ENCODE measurements at places on chromosomes 5 and 9. TPM values are rescaled to one million over a fixed set of nuclear protein-coding genes. Genes with fewer than 3 reads are reported as not detected.

DNA sequence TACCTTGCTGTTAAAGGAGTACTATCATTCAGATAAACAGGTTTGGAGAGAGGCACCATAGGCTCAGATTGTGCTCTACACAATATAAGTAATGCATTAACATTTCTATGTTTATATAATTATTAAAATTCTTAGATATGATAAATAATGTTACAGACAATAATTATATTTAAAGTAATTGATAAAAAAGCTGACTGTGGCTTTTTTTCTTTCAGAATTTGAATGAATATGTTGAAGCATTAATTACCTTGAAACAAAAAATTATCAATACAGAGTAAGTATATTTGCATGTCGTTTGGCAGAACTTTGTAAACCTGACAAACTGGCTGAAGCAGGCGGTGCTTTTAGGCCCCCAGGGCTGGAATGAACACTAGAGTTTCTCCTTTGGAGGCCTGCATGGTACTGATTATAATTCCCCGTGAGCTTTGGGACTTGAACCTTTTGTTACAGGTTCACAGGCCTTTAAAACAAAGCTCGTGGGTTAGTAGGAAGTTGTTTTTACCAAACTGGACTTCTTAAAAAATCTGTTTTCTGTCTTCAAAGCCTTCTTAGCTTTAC, 13.8 kb downstream of the ICE1 start:
- no peaks in the 10 kb centered on the region for H3K27me3 ChIP-seq
- no peaks in the 10 kb centered on the region for H3K36me3 ChIP-seq
- no peak overlapping the region for H3K4me3 ChIP-seq
- peaks cover 39% of the 10 kb centered on the region for H3K4me1 ChIP-seq
- H3K27ac ChIP-seq, result no peak overlapping the region

- no peaks in the 10 kb centered on the region for H3K27me3 ChIP-seq
- H3K27ac ChIP-seq, result peak overlapping the region; percentile 6
- no peak overlapping the region for H3K4me3 ChIP-seq
- no peak for DNase-seq
- peaks cover 16% of the 10 kb centered on the region for H3K4me1 ChIP-seq
These were observed 11.3 kb downstream of the SIL1 start for GRCh38 chr5:139186752-139187326.

GRCh38 chr5:91408710-91409109, 25.6 kb upstream of the ARRDC3 start:
- DNase-seq, result no peak
- peaks cover 10% of the 10 kb centered on the region for H3K4me1 ChIP-seq
- no peak overlapping the region for H3K27ac ChIP-seq
- H3K36me3 ChIP-seq, result no peaks in the 10 kb centered on the region

DNA sequence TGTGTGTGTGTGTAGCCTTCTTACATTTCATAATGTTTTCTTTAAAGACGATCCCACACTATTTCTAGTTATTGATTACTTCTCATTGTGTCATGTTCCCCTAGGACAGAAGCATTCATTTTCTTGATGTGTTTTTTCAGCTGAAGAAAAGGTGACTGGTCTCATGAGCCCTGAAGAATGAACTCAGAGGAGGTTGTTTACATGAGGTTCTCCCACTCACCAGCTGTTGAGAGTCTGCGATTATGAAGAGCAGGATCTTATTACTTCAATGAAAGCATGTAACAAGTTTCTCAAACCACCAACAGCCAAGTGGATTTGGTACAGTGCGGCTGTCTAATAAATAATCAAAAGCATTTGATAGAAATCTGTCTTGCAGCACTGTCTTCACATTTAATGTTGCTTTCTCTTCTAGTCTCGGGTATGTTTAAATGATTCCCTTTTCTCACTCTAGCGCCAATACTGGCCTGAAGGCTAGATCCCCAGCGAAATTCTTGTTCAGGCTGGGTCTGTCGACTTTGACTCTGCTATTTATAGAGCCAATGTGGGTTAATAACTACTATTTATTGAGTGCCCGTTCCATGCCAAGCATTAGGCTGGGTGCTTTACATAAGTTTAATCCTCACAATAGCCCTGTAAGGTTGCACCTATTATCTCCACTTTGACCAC, 9.6 kb upstream of the FSD1L start:
- no peak overlapping the region for H3K4me3 ChIP-seq
- no peak for DNase-seq
- H3K27ac ChIP-seq, result no peak overlapping the region

DNA sequence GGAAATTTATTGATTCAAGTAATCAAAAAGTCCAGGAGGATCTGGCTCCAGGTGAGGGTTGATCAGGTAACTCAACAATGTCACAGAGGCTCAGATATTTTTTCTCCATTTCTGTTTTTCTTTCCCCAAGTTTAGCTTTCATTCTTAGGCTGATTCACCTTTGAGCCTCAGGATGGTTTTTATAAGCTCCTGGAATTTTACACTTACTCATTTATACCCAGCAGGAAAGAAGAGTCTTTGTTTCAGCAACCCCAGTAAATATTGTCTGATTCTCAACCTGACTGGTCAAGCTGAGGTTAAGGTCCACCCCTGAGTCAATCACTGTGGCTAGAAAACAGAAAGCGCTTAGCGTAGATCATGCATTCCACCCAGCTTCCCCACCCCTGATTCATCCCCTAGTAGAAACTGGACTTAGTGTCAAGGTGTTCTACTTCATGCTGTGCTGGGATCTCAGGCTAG, 500.6 kb downstream of the KIF4B start:
- H3K27me3 ChIP-seq, result no peaks in the 10 kb centered on the region
- H3K27ac ChIP-seq, result no peak overlapping the region
- no peak for DNase-seq
- H3K4me1 ChIP-seq, result no peaks in the 10 kb centered on the region

DNA sequence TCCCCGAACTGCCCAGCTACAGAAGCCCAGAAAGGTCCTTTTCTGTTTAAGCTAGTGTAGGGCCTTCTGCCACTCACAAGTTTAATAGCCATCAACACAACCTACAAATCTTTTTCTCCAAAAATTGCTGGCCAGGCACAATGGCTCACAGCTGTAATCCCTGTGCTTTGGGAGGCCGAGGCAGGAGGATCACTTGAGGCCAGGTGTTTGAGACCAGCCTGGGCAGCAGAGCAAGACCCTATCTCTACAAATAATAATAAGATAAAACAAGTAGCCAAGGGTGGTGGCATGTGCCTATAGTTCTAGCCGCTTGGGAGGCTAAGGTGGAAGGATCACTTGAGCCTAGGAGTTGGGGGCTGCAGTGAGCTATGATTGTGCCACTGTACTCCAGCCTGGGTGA, 176.4 kb downstream of the HSD17B3 start:
- no peak overlapping the region for H3K27ac ChIP-seq
- H3K27me3 ChIP-seq, result no peaks in the 10 kb centered on the region
- no peak overlapping the region for H3K4me3 ChIP-seq
- no peak for DNase-seq
- H3K4me1 ChIP-seq, result no peaks in the 10 kb centered on the region

DNA sequence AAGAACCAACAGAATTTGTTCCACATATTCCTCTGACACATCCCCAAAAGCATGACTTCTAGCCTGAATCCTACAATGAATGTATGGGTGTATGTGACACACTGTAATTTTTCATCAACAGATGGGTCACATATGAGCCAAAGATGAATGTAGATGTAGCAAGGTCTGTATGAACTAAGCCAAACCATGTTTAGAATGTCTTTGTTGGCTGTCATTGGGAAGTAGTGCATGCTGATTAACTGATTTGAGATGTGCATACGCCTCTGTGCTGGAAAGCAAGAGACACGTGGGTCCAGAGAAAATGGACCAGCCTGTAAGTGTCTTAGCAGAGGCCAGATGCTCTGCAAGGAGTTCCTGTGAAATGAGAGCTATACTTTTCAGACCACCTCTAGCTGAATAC, 222.0 kb downstream of the COMMD10 start:
- no peaks in the 10 kb centered on the region for H3K4me1 ChIP-seq
- no peaks in the 10 kb centered on the region for H3K27me3 ChIP-seq
- H3K4me3 ChIP-seq, result no peak overlapping the region
- peaks cover 20% of the 10 kb centered on the region for H3K36me3 ChIP-seq
- H3K27ac ChIP-seq, result no peak overlapping the region
- no peak for DNase-seq

DNA sequence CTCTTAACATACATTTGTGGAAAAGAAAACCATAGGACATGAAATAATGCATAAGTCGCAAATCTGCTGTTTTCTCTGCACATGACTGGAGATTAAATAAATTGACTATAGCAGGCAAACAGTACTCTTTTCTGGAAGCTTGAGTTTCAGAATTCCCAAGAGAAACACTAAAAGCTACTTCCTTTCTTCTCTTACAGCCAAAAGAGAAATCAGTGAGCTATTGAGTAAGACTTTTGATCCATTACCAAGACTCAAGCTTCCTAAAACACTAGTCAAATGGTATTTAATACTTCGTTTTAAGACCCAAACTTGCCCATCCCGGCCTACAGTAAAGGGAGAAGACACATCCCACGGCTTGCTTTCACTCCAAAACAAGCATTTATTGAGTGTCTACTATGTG, 335.8 kb upstream of the PUM3 start:
- no peak overlapping the region for H3K27ac ChIP-seq
- H3K4me3 ChIP-seq, result no peak overlapping the region
- no peaks in the 10 kb centered on the region for H3K27me3 ChIP-seq
- no peaks in the 10 kb centered on the region for H3K4me1 ChIP-seq

GRCh38 chr5:73625944-73626811, at the start of gene ARHGEF28:
Gene ARHGEF28, plus strand, starts transcription at chr5:73626196. Its CDS starts 58,656 bp downstream, at chr5:73684852.
- no peaks in the 10 kb centered on the region for H3K27me3 ChIP-seq
- no peaks in the 10 kb centered on the region for H3K36me3 ChIP-seq
- H3K4me1 ChIP-seq, result peaks cover 3% of the 10 kb centered on the region
- peak within 1 kb of the TSS; percentile 84 for H3K27ac ChIP-seq
- DNase-seq, result peak; percentile 2
- peak within 1 kb of the TSS; percentile 85 for H3K4me3 ChIP-seq

DNA sequence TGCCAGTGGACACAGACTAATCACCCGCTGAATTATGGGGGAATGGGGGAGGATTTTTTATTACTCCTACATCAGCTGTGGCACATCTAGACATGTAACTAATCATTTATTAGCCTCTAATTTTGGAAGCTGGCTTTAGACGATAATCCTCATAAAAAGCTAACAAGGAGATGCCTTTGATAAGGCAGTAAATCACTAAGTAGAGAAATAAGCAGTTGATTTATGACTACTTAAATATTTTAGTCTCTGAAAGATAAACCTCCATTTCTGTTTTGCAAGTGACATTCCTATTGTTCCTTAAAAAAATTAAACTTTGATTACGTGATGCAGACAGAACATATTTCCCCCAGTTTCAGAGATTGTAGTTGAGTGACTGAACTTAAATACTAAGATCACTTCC, 206.4 kb upstream of the CDKN2B start:
- H3K27me3 ChIP-seq, result no peaks in the 10 kb centered on the region
- H3K4me1 ChIP-seq, result no peaks in the 10 kb centered on the region
- no peaks in the 10 kb centered on the region for H3K36me3 ChIP-seq
- no peak overlapping the region for H3K4me3 ChIP-seq

GRCh38 chr5:97666783-97667182, 483.7 kb upstream of the RIOK2 start:
- H3K27ac ChIP-seq, result no peak overlapping the region
- H3K4me3 ChIP-seq, result no peak overlapping the region
- H3K4me1 ChIP-seq, result no peaks in the 10 kb centered on the region

DNA sequence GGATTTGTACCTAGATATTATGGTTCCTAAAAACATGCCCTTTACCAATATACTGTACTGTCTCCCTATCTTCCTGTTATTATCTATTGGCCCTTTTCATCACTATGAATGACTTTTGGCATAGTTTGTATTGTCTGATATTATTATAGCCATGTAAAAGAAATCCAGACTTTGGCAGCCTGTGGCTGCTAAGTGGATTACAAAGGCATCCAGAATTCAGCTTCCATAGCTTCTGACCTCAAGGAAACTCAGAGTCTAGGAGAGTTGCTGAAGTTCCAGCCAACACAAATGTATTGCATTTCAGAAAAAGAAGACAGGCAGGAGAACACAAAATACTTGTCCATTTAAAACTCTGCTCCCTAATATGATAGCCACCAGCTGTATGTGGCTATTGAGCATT, 319.2 kb upstream of the MPDZ start:
- no peak for DNase-seq
- no peaks in the 10 kb centered on the region for H3K36me3 ChIP-seq
- H3K4me1 ChIP-seq, result no peaks in the 10 kb centered on the region
- H3K4me3 ChIP-seq, result no peak overlapping the region

- H3K36me3 ChIP-seq, result no peaks in the 10 kb centered on the region
- H3K4me3 ChIP-seq, result no peak overlapping the region
- H3K4me1 ChIP-seq, result no peaks in the 10 kb centered on the region
- H3K27ac ChIP-seq, result no peak overlapping the region
These were observed 389.2 kb upstream of the FTMT start for GRCh38 chr5:121462441-121462840.

DNA sequence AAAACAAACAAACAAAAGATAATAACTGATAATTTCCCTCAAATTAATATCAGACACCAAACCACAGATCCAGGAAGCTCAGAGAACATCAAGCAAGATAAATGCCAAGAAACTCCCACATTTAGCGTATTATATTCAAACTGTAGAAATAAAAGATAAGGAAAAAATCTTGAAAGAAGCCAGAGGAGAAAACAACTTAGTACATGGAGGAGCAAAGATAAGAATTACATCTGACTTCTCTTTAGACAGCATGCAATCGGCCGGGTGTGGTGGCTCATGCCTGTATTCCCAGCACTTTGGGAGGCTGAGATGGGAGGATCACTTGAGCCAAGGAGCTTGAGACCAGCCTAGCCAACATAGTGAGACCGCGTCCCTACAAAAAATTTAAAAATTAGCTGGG, 17.2 kb upstream of the MLANA start:
- H3K4me1 ChIP-seq, result no peaks in the 10 kb centered on the region
- no peak for DNase-seq
- H3K36me3 ChIP-seq, result no peaks in the 10 kb centered on the region
- no peak overlapping the region for H3K27ac ChIP-seq
- no peak overlapping the region for H3K4me3 ChIP-seq
- no peaks in the 10 kb centered on the region for H3K27me3 ChIP-seq

- H3K4me1 ChIP-seq, result peaks cover 25% of the 10 kb centered on the region
- no peak for DNase-seq
- no peak overlapping the region for H3K27ac ChIP-seq
- peak overlapping the region; percentile 69 for H3K4me3 ChIP-seq
- no peaks in the 10 kb centered on the region for H3K36me3 ChIP-seq
These were observed 1.9 kb upstream of the CNTFR start for GRCh38 chr9:34591248-34591916.

DNA sequence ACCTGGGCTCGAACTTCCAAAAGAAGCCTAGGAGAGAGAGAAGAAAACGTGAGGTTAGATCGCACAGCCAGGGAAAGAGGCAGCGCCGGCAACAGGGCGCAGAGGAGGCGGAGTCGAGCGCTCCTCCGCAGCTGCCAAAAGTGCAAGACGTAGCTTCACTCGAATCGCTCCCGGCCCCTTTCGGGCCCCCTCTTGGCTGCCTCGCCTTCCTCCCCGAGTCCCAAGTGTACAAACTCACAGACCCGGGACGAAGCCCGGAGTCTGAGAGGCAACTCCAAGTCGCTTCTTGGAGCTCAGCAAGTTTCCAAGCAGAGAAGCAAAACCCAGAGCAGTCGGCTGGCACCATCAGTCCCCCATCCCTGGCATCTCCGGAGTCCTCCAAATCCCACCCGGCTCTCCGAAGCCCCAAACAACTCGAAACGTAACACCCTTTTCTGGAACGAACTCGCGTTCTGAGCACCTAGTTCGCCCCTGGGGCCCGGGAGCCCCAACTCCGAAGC, 1.2 kb downstream of the MIER3 start:
- H3K4me1 ChIP-seq, result peaks cover 18% of the 10 kb centered on the region
- DNase-seq, result no peak
- peak overlapping the region; percentile 82 for H3K27ac ChIP-seq
- peaks cover 7% of the 10 kb centered on the region for H3K36me3 ChIP-seq
- H3K4me3 ChIP-seq, result peak overlapping the region; percentile 95

RGS7BP gene
- total RNA-seq, result 24.3 TPM

POLR3G gene
- 0.42 TPM for total RNA-seq

FPGS gene
- total RNA-seq, result 136 TPM

RNF183 gene
- total RNA-seq, result not detected

MCTP1 gene
- 22.1 TPM for total RNA-seq

AQP7 gene
- total RNA-seq, result 1.9 TPM

SLC6A19 gene
- total RNA-seq, result not detected

TUSC1 gene
- 31.1 TPM for total RNA-seq

Data from thoracic aorta (tissue), 2 donors.